ENCODE measurements at places on chromosomes 16 and 17.

DNA sequence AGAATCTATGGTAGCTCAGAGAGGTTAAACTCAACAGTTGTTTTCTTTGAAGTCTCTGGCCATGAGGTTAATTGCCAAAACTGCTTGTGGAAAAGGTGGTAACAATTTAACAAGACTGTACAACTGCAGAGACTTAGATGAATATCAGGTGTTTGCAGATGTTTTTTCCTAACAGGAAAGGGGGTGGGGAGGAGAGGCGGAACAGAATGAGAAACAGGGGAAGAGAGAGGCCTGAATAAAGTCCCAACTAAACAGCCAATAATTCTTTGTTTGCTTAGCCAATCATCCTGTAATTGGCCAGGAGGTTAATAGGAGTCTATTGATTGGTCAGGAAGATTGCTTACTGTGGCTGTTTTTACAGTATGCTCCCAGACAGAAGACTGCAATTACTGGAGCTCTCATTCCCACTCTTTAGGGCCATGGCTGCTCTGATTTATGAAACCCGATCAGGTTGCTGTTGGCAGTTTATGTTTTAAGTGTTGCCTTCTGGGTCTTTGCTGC, 249.7 kb upstream of the TBX2 start:
- DNase-seq, result no peak

GRCh38 chr16:83901101-83901500, 2.2 kb downstream of the MLYCD start:
- no peak for DNase-seq

- no peak for DNase-seq
These were observed 1.2 kb downstream of the USP7 start for GRCh38 chr16:8962393-8963009.

DNA sequence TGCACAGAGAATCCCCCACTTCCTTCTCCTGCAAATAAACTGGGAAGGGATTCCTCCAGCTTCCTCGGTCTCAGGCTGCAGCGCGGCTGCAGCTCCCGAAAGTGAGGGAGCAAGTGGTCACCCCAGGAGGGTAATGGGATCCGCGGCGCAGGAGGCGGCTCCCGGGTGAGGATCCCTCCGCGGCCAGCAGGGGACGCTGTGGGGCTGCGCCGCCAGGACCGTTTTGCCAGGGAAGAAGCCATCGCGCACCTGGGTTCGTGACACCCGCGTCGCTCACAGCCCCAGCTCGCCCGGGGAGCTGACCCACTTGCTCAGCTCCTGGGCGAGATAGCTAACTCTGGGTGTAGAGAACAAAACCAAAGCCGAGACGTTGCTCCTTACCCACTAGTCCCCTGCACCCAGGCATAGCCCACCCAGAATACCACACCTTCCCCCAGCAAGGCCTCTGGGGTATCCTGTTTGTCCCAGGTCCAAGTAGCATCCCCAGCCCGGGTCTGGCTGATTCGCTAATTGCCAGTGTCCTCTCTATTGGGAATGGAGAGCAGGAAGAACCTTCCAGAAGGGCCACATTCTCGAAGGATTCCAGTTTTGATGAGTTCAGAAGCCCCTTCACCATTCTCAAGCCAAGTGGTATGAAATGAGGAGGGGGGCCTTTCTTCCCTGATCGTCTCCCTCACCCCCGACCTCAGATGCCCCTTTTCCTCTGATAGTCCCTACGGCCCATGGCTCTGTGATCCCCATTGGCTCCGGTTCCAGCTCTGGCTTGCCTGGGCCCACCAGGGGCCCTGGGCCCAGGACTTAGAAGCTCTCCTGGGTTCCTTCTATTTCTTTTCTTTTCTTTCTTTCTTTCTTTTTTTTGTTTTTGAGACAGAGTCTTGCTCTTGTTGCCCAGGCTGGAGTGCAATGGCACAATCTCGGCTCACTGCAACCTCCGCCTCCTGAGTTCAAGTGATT, 14.1 kb downstream of the CYGB start:
- DNase-seq, result peak; percentile 66

DNA sequence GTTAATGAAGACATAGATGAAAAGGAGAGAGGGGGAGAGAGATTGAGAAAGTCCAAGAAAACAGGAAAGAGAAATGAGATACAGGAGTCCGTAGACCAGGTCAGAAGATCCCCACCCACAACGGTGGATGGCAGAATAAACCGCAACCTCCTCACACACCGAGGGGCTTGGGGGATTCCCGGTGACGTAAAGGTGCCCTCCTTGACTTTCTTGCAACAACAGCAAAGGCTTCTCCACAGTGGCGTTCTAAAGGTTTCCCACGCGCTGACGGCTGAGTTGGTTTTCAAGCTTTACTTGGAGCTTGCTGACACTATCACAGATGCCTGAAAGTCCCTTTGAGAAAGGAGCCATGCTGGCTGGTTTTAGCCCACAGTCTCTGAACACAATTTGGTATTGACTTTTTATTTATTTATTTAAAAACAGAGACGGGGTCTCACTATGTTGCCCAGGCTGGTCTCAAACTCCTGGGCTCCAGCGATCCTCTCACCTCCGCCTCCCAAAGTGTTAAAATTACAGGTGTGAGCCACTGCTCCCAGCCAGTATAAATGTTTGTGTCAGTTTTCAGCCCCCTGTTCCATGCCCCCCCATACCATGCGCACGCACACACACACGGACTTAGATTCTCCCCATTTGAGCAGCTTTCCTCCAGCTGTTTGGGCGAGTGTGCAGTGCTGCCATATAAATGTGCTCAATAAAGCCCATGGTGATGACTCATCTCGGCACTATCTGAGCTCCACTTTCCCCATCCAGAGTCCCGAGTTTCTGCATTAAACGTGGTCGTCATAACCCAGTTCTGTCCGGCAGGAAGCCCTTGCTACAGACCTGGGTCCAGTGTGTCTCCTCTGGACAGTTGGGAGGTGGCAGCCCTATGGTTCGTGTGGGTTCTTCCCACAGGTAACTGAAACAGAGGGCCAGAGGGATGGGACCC, 33.0 kb upstream of the SEC14L1 start:
- no peak for DNase-seq

- DNase-seq, result no peak
These were observed 29.0 kb downstream of the KATNB1 start for GRCh38 chr16:57764341-57765159.

DNA sequence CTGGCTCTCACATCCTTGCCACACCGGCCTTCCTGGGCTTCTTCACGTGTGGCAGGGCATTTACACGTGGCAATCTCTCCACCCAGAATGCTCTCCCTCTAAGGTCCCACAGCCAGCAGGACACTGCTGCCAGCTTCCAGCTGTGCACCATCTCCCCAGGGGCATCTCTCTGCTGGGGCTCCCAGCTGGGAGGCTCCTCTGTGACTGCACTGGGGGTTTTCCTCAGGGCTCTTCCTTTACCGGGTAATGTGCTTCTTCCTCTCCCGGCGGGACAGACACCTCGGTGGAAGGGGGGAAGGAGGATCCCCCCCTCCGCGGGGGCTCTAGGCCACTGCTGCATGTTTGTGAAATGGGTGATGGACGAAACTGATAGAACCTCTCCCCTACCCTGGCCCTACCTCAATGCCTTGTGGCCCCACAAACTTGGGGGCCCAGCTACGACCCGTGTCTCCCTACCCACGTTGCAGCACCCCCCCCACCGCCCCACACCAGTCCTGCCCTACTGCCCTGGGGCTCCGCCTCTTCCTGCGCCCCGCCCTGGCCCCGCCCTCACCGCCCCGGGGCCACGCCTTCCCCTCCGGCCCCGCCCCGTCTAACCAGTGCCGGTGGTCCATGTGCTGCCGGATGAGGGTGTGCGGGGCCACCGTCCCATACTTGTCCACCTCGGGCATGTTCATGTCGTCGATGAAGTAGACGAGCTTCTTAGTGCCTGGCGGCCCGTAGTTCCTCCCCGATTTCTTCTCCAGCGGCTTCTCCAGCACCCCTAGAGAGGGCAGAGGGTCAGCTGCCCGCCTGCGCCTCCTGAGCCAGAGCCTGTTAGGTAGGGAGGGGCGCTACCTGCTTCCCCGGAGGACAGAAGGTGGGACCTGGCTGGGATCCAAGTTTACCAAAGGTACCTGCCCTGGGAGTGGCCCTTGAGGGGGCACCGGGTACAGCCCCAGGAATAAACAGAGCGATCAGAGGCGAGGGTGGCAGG, 92.6 kb downstream of the DNAH17 start:
- no peak for DNase-seq

GRCh38 chr16:30771726-30772125, 9.6 kb downstream of the RNF40 start:
- DNase-seq, result no peak

GRCh38 chr16:12228602-12229499, 252.3 kb downstream of the SNX29 start:
- peak; percentile 12 for DNase-seq

DNA sequence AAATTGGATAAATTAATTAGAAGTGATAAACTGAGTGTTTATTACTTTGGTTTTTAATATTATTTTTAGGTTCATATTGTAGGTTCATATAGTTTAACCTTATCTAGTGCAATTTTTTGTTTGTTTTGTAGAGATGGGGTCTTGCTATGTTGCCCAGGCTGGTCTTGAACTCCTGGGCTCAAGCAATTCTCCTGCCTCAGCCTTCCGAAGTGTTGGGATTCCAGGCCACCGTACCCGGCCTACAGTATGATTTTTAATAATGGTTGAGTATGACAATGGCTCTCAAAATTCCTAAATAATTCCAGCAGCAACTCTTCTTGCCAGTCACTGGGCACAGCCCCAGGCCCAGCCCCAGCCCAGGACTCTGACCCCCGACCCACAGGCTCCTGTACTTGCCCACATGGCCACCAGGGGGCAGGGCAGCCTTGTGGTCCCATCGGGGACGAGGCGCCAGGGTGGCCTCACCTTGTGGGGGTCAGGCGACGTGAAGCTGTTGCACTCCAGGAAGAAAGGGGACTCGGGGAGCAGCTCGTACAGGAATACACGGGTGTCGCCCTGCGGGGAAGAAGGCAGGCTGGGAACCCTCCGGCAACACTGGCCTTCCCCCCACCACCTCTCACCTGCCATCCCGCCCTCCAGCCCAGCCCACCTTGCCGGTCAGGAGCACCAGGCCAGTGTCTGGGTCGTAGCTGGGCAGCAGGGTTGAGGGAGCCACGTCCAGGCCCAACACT, 7.9 kb upstream of the PAM16 start:
- no peak for DNase-seq

- no peak for DNase-seq
These were observed 719 bp downstream of the NGFR start for GRCh38 chr17:49495842-49496182.

- DNase-seq, result no peak
These were observed 200.8 kb upstream of the KCNJ16 start for GRCh38 chr17:69874175-69874670.

GRCh38 chr16:74117798-74118197, 178.8 kb upstream of the PSMD7 start:
- no peak for DNase-seq

- DNase-seq, result peak; percentile 40
These were observed 27.8 kb downstream of the BAHCC1 start for GRCh38 chr17:81422776-81423697.

- no peak for DNase-seq
These were observed 815 bp downstream of the KRT35 start for GRCh38 chr17:41480136-41480535.

- DNase-seq, result no peak
These were observed 96.0 kb upstream of the GSE1 start for GRCh38 chr16:85517154-85517553.

DNA sequence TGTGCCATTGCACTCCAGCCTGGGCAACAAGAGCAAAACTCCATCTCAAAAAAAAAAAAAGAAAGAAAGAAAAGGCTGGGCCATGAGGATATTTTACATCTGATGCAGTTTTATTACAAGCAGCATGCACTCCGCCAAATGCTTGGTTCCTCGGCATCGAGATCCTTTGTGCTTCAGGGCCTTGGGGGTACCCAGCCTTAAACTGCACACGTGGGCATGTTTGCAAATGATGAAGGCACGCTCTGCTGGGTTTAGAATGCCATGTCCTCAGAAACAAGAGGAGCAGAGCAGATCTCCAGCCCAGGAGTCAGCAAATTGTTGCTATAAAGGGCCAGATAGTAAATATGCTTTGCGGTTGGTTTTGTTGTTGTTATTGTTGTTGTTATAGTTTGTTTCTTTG, 153.2 kb downstream of the KATNIP start:
- DNase-seq, result no peak

DNA sequence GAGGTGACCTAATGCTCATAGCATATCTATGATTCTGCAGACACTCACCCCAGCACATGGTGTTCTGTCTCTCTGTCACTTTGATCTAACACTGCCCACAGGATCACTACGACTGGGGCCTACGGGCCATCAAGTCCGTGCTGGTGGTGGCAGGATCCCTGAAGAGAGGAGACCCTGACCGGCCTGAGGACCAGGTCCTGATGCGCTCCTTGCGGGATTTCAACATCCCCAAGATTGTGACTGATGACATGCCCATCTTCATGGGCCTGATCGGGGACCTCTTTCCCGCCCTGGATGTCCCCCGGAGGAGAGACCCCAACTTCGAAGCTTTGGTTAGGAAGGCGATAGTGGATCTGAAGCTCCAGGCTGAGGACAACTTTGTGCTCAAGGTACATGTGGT, 146.4 kb downstream of the DNAH9 start:
- no peak for DNase-seq

- DNase-seq, result no peak
These were observed 4.0 kb upstream of the SLC5A2 start for GRCh38 chr16:31478956-31479355.

DNA sequence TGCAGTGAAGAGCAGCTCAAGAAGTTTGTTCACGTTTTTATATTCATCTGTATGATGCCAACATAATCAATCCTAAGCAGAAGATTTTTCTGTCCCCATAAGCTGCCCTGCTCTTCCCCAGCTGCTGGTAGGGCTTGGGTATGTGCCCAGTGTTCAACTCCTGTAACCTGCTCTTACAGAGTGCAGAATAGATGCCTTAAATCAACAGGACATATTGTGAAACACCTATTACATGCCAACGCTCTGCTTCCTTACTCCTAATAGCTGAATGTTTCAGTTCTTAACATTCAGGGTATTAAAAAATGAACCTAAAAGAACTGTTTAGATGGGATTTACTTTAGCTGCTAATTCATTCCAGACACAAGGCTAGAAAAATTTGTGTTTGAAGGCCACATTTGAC, 190.9 kb downstream of the HS3ST3A1 start:
- DNase-seq, result no peak

GRCh38 chr17:66682283-66682682, 152.6 kb upstream of the CACNG5 start:
- peak; percentile 43 for DNase-seq

DNA sequence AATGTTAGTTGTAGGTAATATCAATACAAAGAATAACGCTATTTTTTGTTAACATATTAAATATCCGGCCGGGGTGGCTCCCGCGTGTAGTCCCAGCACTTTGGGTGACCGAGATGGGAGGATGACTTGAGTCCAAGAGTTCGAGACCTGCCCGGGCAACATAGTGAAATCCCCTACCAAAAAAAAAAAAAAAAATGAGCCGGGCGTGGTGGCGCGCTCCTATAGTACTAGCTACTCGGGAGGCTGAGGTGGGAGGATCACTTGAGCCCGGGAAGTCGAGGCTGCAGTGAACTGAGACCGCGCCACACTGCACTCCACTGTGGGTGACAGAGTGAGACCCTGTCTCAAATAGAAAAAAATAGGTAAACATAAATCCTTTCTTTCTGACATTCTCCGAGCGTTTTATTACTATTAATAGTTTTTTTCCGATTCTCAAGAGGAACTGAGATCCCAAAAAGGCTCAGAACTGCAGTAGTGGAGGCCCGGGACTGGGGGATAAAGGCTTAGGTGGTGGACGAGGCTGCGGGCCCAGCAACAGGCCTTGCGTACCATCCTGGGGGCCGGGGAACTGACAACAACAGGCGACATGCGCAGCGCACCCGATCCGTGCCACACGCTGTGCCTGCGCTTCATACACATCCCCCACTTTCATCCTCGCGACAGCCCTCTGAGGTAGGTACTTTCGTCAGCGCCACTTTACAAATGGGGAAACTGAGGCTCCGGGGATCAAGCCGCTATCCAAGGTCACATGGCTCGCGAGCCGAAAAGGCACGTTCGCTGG, 919 bp downstream of the N4BP1 start:
- DNase-seq, result no peak

GRCh38 chr16:84461029-84461412, 43.4 kb downstream of the MEAK7 start:
- DNase-seq, result no peak
